ENCODE measurements at places on chromosomes 7 and 10.

- no peak for DNase-seq
Measured at GRCh38 chr7:20788420-20788990, 1.8 kb upstream of the SP8 start.

- DNase-seq = peak; percentile 43
Measured at GRCh38 chr10:76033457-76034196, 602.2 kb downstream of the LRMDA start.

DNA sequence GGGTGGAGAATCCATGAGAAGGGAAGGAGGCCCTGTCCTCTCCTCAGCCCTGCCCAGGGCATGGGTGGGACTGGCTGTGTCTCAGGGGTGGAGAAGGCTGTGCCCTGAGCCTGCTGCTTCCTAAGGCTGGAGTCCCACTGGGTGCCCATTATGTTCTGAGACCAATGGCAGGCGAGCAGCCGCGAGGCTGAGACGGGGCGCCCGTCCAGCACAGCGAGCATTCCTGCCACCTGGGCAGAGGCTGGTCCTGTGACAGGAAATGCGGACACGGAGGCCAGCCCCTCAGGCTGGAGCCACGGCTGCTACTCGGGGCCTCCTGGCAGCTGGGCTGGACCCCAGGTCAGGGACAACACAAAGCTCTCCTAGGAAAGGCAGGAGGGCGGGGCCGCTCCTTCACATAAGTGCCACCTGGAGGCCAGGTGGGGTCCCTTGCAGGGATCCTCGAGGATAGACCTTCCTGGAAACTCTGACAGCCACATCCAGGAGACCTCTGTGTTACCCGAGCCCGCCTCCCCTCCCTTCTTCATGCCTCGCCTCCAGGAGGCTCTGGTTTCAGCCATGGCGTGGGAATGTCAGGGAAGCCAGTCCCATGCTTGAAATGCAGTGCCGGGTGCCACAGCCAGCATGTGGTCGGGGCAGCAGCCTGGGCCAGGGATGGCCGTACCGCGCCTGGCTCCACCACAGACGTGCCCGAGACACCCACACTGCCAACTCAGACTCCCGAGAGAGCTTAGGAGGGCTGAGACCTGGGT lies 173.9 kb downstream of the USP6NL start:
- DNase-seq = no peak

GRCh38 chr10:21920633-21921032 lies 82.9 kb downstream of the DNAJC1 start:
- no peak for DNase-seq

DNA sequence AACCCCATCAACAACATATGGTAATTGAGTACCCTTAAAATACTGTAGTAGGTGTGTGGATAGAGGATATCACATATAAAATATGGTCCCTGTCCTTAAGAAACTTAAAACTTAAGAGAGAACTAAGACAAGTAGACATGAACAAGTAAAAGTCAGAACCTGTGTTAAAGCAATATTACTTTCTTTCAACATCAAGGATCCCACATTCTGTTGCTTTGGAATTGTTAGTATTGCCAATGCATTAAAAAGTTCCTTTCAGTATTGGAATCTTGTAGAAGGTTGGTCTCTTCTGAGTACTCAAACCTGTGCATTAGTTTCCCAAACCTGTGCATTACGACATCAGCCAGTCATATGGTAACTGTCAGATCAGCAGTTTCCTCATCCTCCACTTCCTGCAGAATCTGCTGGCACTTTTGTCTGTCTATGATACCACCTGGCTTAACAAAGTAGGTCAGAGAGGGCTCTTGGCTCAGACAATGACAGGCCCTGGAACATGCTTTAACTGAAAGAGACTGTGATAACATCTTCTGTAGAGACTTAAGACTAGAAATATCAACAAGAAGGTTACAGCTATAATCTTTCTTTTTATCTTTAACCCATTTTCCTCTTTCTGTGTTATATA lies 56.5 kb downstream of the CCDC71L start:
- no peak for DNase-seq

- peak; percentile 45 for DNase-seq
Measured at GRCh38 chr10:122051609-122052385, 62.8 kb downstream of the TACC2 start.

- DNase-seq = no peak
Measured at GRCh38 chr7:513521-514166, 6.0 kb downstream of the PDGFA start.

- no peak for DNase-seq
Measured at GRCh38 chr10:108352771-108353170, 1188.3 kb upstream of the SORCS1 start.

GRCh38 chr7:158030071-158030470 lies 557.6 kb downstream of the PTPRN2 start:
- no peak for DNase-seq

GRCh38 chr7:141003172-141004065 lies 11.3 kb downstream of the MRPS33 start:
- DNase-seq = no peak

DNA sequence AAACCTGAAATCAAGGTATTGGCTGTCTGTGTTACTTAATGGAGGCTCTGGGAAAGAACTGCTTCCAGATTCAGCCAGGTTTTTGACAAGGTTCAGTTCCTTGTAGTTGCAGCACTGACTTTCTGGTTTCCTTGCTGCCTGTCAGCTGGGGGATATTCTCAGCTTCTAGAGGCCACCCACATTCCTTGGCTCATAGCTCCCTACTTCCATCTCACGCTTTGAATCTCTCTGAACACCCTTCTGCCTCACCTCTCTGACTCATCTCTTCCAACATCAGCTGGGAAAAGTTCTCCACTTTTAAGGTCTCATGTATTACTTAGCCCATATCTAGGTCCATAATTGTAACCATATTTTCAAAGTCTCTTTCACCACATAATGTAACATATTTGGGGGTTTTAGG lies 22.9 kb upstream of the GPR22 start:
- DNase-seq = no peak

GRCh38 chr10:99431190-99431760 lies 851 bp upstream of the GOT1 start:
- DNase-seq = no peak

DNA sequence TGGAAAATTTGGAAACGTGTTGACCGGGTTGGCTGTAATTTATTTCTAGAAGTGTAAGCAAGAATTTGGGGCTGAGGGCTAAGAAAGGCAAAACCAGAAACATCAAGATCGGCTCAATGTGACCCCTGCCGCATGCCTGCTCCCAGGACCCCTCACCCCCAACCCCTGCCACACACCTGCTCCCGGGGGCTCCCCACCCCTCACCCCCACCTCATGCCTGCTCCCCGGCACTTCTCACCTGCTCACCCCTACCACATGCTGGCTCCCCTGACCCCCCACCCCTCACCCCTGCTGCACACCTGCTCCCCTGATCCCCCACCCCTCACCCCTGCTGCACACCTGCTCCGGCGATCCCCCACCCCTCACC lies 19.0 kb upstream of the CFAP46 start:
- no peak for DNase-seq

DNA sequence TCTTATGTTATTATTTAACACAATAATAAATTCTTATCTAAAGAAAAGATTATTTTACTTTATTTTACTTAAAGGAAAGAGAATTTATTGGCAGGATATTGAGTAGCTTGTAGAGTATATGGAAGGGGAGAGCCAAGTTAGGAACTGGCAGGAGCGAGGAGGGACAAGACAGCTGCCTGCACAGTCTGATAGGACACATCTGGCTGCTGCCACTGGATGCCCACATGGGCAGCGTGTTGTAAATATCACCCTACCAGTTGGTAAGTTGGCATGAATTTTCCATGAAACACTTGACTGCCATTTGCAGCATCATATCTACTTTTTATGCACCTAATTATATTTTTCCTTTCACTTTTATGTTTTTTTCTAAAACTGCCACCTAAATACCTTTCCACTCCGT lies 19.6 kb downstream of the SRI start:
- DNase-seq = no peak

DNA sequence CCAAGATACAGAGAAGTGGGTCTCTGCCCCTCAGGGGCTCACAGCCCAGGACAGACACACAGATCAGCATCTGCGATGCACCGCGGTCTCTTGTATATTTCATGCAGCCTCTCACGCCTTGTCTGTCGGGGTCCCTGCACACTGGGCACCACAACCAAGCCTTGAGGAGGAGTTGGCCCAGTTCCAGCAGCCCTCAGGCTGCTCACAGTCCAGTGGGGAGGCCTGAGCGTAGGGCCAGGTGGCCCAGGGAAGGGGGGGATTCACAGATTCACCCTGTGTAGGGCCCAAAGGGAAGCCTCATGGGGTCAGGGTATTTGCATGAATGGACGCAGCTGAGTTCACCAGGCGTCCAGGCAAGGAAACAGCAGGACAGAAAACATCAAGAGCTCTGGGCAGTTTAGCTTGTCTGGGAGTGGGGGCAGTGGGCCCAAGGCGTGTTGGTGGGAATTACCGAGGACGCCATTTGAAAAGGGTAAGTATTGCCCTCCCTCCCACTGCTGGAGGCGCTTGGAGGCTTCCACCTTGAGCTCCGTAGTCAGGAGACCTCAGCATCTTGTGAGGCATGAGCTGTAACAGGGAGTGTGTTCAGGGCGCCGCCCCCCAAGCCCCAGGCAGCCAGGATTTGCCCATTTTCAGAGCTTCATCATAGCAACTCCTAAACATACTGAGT lies 129.1 kb upstream of the CHST15 start:
- DNase-seq = no peak

- DNase-seq = no peak
Measured at GRCh38 chr7:15411019-15411418, 150.8 kb downstream of the AGMO start.

DNA sequence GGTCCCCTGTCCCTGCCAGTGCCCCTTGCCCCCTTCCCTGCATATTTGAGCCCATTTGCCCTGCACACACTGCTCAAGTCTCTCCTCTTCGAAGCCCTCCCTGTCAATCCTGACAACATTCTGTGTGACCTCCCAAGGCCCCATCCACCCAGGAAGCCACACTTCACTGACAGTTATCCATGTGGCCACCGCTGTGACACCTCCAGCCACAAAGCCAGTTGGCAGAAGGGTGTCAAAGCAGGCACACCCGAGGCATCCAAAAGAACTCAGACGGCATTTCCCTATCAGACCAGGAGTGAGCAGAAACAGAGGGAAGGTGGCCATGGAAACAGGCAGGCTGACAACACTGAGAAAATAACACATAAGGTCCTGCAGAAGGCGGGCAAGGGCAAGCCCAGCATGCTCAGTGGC lies 4.6 kb downstream of the POLM start:
- DNase-seq = no peak

DNA sequence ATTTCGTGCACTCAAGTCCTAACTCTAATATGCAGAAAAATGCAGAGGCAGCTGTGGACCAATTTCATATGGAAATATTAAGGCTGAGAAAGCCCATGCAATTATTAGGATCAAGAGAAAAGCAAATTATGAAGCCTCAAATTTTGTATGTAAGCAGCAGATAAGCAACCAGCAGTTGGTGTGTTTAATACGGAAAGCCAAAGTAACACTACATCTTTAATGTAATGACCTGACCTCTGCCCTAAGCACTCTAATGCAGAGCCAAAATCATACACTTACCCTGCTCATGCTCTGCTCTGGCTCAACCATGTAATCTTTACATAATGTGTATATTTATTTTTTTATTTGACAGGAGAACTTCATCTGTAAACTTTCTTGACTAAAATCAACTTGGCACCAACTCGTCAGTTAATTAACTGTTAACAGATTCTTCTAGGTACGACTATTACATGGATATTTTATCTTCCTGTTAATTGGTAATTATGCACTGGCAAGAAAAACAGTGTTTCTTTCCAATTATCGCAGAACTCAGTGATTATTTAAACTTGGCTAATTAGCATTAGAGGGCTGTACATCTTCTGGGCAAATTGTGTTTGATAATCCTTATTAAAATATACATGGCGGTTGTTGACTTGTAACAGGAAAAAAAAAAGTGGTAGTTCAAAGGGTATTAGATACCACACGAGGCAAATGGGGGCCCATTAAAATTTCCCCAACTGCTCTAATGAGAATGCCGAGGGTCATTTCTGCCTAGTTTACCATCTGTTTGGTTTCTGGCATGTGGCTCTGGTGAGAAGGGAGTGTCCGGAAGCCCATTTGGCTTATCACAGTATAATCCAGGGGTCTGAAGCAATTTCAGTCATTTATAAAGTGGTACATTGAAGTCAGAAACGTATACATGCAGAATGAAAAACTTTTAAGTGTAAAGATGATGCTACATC lies 94.5 kb downstream of the RELN start:
- DNase-seq = no peak

DNA sequence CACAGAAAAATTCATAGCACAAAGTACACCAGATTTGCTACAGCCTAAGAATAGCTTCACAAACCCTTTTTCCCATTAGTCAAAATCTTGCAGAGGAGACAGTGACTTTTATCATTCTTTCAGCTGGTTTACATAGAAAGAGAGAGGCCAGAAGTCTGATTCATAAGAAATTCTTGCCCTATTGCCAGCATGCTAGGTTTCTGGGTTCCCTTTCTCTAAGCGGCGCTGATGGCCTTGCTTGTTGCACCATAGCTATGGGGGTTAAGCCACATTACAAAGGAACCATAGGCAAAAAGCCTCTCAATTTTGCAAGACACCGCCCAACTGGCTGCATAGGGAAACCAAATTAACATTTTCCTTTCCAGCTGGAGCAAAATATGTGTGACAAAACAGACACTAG lies 87.4 kb downstream of the ZNF467 start:
- DNase-seq = no peak

- DNase-seq = no peak
Measured at GRCh38 chr7:96449094-96449493, 127.2 kb upstream of the SLC25A13 start.

- DNase-seq = no peak
Measured at GRCh38 chr7:131183611-131184119, 144.0 kb upstream of the MKLN1 start.

DNA sequence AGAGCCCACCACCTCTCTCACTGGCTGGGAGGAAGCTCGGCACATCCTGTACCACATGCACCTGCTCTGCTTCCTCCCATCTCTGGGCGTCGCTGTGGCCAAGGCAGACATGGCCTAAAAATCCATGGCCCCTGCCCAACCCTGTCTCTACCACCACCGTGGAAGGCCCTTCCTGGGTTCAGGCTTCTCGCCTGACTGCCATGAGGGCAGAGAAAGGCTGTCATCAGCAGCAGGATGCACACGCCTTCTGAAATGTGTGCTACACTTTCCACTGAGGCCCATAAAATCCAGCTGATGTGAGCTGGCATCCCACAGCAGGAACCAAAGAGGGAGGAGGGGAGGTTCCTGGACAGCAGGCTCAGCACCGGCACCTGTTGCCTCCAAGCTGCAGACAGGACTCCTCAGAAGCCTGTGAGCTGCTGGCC lies 93.4 kb downstream of the PTPRN2 start:
- no peak for DNase-seq

GRCh38 chr7:105656922-105657521 lies 75.7 kb upstream of the EFCAB10 start:
- no peak for DNase-seq

DNA sequence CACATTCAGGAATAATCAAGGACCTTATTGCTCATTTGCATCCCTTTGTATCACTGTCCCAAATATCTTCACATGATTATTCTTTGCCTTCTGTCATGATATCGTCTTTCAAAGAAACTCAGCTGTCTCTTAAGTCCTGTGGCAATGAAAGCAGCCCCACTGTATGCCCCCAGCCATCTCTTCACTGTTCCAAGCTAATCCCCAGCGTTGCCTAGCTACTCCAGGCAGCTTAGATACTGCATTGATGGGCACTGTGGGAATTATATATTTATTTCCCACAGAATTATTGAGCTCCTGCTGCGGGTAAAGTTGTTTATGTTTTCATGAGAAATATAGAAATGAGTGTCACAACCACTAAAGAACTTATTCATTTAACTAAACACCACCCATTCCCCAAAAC lies 38.8 kb downstream of the SND1 start:
- DNase-seq = no peak

GRCh38 chr7:143494622-143495021 lies 16.9 kb downstream of the TAS2R41 start:
- no peak for DNase-seq

GRCh38 chr10:19815036-19815730 lies 1.0 kb upstream of the PLXDC2 start:
- DNase-seq = peak; percentile 24
